ENCODE measurements at places on chromosomes 6 and 20.

- DNase-seq, result no peak
Observed at GRCh38 chr6:93373445-93373844, 45.9 kb downstream of the EPHA7 start.

DNA sequence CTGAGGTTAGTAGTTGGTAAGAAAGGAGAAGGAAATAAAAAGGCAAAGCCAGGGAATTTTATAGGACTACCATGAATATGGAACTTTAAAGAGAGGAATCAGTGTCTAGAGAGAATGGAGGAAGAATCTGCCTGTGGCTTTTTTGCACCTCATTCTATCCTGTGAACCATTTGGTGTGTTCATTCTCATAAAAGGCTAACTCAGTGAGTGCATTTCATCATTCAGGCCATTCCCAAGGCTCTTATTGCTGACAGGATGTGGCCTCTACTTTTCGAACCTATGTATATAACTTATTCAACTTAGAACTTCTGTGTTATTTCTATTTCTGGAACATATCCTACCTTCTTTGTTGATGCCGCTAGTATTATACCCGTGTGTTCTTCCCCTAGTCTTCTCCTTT, 27.1 kb downstream of the HSF2 start:
- DNase-seq, result no peak

DNA sequence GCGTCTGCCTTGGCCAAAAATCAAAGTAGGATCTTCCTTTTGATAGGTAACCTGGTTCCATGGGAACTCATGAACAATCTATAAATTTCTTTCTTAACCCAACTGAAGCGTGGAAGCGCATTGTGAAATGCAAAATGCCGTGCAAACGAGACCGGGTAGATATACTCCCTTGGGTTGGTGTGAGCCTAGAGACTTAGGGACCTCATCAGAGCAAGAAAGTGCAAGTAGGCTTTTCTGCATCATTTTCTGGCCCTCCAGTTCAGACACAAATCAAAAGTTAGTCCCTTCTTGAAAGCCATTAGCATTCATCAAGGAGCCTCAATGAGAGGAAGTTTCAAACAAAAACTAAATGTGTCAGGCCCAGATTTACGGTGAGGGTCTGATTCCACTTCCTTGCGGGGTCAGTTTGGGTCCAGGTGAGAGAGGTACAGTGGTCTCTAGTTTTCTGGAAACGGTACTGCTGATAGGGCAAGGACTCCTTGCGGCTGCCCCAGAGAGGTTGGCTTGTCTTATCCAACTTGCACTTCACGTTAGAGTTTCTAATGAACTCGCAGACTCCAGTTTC, 5.3 kb upstream of the ZNF184 start:
- no peak for DNase-seq

DNA sequence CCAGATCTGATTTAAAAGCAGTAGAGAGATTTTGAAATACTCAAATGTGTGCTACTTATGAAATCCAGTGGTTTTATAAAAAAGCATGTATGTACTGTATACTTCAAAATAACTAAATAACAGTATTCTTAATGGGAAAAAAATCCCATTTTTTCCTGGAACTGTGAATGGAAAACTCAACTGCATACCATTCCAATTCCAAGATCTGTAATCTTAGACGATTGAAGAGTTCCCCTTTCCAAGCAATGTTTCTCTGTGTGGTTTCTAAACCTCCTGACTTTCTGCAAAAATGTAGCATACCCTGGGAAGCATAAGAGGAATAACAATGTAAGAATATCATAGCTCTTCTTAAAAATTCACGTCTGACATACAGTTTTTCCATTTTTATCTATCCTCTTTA, 40.3 kb upstream of the HIVEP2 start:
- no peak for DNase-seq

GRCh38 chr6:134482593-134483270, 164.8 kb upstream of the SGK1 start:
- no peak for DNase-seq

- DNase-seq, result no peak
Observed at GRCh38 chr6:32963866-32964265, 4.5 kb upstream of the BRD2 start.

GRCh38 chr20:56691325-56691998, 62.4 kb downstream of the TFAP2C start:
- DNase-seq, result no peak

DNA sequence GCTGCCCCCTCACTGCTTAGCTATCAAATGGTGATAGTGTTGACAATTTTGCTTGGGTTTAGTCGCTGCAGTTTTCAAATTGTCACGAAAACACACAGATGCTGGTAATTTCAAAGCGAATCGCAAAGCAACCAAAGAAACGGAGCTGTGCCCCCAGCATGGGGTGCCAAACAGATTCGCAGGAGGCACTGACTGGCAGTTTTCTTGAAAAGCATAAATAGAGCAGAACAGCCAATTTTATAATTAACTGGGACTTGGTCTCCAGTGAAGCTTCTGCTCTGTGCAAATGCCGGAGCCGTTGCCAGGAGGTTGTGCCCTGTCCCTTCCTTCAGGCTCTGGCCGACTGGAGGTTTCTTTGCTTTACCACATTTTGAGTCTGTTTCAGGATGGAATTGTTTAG, 18.8 kb downstream of the ARHGAP40 start:
- no peak for DNase-seq

GRCh38 chr6:37495244-37495934, 4.3 kb downstream of the CCDC167 start:
- no peak for DNase-seq

DNA sequence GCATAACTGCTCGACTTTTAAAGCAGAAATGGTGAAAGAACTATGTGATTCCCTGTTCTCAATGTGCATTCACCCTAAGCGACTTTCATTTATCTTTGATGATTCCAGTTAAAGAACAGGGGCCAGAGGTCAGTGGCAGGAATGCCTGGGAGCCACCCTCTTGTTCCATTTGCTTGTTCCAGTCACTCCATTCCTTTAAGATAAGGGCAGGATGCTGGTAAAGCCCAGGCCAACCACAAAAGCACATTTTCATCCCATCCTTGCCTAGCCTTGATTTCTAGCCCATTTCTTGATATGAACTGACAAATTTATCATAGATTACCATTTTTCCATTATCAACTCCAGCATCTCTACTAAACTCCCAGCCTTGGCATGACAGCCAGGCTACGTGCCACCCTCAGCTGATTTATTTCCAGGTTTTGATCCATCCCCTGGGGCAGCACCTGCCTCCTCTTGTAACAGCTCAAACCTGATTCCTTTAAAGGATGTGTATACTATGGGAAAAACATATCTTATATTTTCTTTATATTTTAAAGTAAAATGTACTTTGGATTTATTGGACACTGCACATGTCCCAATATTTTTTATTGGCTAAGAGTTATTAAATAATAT, 19.2 kb downstream of the HMGN3 start:
- DNase-seq, result no peak

DNA sequence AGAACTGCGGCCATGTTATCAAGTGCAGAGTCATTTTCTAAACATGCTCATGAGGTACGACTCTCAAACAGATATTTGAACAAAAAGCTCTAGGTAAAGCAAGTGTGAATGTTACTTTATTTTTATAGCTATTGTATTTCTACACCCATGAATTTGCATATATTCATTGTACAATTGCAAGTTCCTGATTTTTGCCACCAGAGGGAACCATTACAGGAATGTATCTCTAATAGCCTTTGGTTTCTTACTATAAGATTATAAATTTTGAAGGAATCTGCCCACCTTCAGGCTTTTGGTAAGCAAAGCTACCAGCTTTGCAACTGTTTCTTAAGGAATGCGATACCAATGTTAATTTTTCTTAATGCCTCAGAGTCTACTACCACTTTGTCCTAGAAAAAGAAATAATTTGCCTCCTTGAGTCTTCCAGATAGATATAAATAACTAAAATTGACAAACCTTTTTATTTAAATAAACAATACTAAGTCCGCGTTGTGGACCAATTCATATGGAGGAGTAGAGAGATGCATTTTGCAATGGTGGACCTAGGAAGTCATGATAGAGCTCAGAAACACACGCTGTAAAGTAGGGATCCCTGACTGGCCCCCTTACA, 125.4 kb upstream of the SAMD5 start:
- DNase-seq, result no peak

DNA sequence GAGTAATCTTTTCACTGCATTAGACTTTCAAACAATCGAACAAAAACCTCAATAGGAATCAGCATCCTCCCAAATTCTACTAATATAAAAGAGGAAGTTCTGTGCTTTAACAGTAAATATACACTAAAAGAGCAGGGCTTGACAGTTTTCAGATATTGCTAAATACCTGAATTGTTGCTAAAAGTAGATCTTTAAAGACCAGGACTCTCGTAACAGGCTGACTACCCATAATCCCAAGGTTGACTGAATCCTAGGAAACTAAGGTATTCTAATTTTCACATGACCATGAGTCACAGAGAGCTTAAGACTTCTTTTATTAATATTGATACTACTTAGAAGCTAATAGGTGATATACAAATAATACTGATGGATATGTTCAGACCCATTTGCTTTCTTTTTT, 10.1 kb downstream of the CD164 start:
- no peak for DNase-seq

DNA sequence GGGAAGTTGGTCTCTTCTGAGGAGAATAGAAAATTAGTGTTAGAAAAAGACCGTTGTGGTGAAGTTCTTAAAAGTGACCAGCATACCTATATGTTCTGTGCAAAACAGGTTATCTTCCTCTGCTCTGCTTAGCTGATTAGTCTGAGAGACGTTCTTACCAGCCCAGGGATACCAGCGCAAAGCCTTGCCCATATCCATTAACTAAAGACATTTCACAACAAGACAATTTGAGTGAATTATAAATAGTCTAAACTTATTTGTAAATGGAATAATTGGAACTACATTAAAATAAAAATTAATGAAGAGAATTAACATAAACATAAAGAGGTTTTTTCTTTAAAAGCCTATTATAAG, 144.0 kb downstream of the PDE7B start:
- no peak for DNase-seq

DNA sequence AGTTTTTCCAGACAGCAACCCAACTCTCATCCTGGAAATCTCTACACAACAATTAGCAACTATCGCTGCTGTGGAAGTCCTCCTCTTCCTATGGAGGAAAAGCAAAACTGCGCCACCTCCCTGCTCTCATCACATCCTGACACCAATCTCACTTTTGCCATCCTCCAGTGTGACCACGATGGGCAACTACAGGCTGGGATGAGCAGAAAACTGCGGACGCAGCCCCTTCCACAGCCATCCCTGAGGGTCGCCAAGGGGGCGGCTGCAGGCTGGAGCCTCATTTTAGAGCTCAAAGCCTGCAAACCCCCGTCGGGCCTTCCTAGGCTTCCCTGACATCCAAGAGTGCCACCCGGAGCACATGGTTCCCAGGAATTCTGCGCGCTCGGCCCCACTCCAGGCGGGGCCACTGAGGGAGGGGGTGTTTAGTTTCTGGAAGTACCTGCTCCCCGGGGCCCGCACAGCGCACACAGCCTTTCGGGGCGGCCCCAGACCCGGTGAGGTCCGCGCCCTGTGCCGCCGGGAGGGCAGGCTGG, 1.2 kb downstream of the TCFL5 start:
- peak; percentile 35 for DNase-seq

- DNase-seq, result no peak
Observed at GRCh38 chr6:37321101-37321500, 32.7 kb upstream of the RNF8 start.

DNA sequence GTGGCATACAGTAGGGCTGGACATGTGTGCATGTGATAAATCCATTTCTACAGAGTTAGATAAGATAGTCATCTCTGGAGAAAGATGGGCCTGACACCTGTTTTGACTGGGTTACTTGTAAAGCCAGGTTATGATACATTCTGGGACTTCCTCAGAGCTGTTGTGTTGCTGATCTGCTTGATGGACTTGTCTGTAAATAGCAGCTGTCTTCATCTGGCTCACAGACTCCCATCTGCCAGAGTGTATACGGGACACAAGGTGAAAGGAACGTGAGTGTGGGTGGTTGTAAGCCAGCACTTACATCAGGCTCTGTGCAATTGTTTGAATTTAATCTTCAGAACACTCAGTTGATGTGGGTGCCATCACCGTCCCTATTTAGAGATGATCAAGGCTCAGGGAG, 49.8 kb downstream of the ZDHHC14 start:
- DNase-seq, result no peak

DNA sequence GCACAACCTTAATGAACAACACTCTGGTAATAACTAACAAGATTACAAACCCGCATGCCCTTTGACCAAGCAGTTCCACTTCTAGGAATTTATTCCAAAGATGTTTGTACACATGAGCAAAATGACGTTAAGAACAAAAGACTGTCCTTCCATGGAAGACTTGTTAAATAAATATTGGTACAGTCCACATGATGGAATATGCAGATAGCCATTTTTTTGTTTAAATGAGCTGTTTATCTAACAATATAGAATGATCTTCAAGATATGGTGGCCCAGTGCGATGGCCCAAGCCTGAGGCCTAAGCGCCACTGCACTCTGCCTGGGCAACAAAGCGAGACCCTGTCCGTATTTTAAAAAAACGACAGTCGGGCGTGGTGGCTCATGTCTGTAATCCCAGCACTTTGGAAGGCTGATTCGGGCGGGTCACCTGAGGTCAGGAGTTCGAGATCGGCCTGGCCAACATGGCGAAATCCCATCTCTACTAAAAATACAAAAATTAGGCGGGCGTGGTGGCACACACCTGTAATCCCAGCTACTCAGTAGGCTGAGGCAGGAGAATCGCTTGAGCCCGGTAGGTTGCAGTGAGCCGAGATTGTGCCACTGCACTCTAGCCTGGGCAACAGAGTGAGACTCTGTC, 7.4 kb upstream of the AHCY start:
- no peak for DNase-seq

- DNase-seq, result no peak
Observed at GRCh38 chr6:94323853-94324252, 904.5 kb upstream of the EPHA7 start.

- no peak for DNase-seq
Observed at GRCh38 chr20:41432746-41433145, 66.1 kb upstream of the EMILIN3 start.

GRCh38 chr6:65569505-65569904, 137.5 kb downstream of the EYS start:
- DNase-seq, result peak; percentile 58

DNA sequence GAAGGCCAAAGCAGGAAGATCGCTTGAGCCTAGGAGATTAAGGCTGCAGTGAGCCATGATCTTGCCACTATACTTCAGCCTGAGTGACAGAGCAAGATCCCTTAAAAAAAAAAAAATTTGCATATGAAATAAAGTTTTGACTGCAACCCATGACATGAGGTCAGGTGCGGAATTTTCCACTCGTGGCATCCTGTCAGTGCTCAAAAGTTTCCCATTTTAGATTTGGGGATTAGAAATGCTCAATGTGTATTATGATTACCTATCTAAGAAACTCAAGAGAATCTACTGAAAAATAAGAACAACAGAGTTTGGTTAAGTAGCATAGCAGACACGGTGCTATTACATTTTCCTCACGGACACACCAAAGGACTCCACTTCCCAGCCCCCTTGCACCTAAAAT, 11.7 kb downstream of the SLC23A2 start:
- no peak for DNase-seq

- no peak for DNase-seq
Observed at GRCh38 chr6:7324520-7324919, 11.5 kb upstream of the SSR1 start.

GRCh38 chr6:17707371-17707651, 586 bp upstream of the NUP153 start:
- no peak for DNase-seq

Data from Calu3 (cell line).